ENCODE measurements at places on chromosomes 16 and 17.

- no peak overlapping the region for H3K4me3 ChIP-seq
- peaks cover 1% of the 10 kb centered on the region for H3K27me3 ChIP-seq
- no peaks in the 10 kb centered on the region for H3K36me3 ChIP-seq
- H3K27ac ChIP-seq, result no peak overlapping the region
- no peak for DNase-seq
Observed at GRCh38 chr16:5381481-5381880, 283.9 kb upstream of the EEF2KMT start.

DNA sequence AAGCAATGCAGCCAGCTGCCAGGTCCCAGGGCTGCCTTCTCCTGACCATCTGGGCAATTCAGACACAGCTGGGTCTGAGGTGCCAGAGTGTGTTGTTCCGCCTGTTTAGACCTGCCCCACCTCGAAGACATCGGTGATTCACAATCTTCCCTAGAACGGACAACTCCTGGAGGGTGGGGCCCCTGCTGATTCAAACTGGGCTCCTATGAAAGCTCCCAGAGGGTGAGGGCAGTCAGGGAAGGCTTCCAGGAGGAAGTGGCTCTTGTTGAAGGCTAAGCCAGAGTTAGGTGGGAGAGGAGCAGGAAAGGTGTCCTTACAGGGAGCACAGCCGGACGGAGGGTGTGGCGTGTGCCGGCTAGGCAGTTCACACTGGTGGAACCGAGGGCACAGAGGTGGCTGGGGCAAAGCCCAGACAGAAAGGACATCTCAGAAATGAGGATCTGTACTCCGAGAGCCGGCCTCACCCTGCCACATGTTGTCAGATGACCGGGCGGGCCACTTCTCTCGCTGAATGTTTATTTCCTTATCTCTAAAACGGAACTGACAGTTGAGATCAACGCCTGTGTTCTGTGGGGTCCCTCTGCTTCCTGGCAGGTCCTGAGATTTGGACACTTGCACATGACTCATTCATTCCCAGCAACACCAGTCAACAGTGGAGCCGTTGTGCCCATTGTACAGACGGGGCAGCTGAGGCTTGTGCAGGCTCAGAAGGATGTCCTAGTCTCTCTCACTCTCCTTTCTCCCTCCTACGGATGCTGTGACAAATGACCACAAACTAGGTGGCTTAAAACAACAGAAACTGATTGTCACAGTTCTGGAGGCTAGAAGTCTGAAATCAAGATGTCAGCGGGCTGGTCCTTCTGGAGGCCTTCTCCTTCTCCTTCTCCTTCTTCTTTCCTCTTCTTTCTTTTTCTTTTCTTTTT is 26.9 kb upstream of the LITAF start:
- peak; percentile 37 for DNase-seq
- H3K4me3 ChIP-seq, result no peak overlapping the region
- no peaks in the 10 kb centered on the region for H3K27me3 ChIP-seq
- no peak overlapping the region for H3K27ac ChIP-seq

DNA sequence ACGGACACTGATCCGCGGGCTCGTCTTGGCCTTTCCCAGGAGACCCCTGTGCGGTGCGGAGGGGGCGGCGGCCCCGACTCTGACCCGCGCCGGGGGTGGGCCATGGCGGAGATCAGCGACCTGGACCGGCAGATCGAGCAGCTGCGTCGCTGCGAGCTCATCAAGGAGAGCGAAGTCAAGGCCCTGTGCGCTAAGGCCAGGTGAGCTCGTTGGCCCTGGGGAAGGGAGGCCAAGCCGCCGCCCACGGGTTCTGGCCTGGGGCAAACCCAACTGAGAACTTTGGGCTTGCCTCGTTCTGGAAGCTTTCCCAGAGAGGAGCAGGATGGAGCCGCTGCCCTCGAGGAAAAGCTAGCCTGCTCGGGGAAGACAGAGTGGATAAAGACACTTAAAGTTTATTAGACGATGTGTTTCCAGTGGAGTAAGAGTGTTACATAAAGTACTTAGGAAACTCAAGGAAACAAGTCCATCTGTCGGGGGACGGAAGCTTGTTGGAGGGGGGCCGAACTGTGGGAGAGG is 540 bp downstream of the PPP4C start:
- no peak for DNase-seq
- peaks cover 43% of the 10 kb centered on the region for H3K36me3 ChIP-seq
- peaks cover 39% of the 10 kb centered on the region for H3K4me1 ChIP-seq
- peak overlapping the region; percentile 91 for H3K4me3 ChIP-seq
- H3K27ac ChIP-seq, result peak overlapping the region; percentile 93
- H3K27me3 ChIP-seq, result no peaks in the 10 kb centered on the region

GRCh38 chr16:85573696-85574641 is 39.2 kb upstream of the GSE1 start:
- peaks cover 41% of the 10 kb centered on the region for H3K4me1 ChIP-seq
- no peaks in the 10 kb centered on the region for H3K27me3 ChIP-seq
- H3K36me3 ChIP-seq, result peaks cover 5% of the 10 kb centered on the region
- DNase-seq, result no peak
- no peak overlapping the region for H3K4me3 ChIP-seq

DNA sequence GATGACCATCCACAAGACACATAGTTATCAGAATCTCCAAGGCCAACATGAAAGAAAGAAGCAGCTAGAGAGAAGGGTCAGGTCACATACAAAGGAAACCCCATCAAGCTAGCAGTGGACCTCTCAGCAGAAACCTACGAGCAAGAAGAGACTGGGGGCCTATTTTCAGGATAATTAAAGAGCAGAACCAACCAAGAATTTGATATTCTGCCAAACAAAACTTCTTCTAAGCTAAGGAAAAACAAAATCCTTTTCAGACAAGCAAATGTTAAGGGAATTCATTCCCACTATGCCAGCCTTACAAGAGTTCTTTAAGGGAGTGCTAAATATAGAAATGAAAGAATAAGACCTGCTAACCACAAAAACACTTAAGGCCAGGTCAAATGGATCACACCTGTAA is 47.8 kb downstream of the ITFG1 start:
- no peak overlapping the region for H3K27ac ChIP-seq
- H3K4me1 ChIP-seq, result peaks cover 18% of the 10 kb centered on the region
- H3K27me3 ChIP-seq, result no peaks in the 10 kb centered on the region
- DNase-seq, result no peak
- H3K4me3 ChIP-seq, result no peak overlapping the region

GRCh38 chr17:34633351-34633750 is 54.0 kb downstream of the TMEM132E start:
- H3K36me3 ChIP-seq, result no peaks in the 10 kb centered on the region
- H3K27me3 ChIP-seq, result peaks cover 16% of the 10 kb centered on the region
- H3K4me3 ChIP-seq, result no peak overlapping the region

GRCh38 chr17:57408071-57408811 is 151.9 kb downstream of the MSI2 start:
- DNase-seq, result peak; percentile 56
- H3K27ac ChIP-seq, result no peak overlapping the region
- H3K4me3 ChIP-seq, result no peak overlapping the region
- peaks cover 10% of the 10 kb centered on the region for H3K36me3 ChIP-seq

- H3K27ac ChIP-seq, result no peak overlapping the region
- H3K4me1 ChIP-seq, result peaks cover 10% of the 10 kb centered on the region
- H3K27me3 ChIP-seq, result no peaks in the 10 kb centered on the region
- H3K36me3 ChIP-seq, result peaks cover 15% of the 10 kb centered on the region
Observed at GRCh38 chr16:24921229-24921628, 75.5 kb downstream of the SLC5A11 start.

DNA sequence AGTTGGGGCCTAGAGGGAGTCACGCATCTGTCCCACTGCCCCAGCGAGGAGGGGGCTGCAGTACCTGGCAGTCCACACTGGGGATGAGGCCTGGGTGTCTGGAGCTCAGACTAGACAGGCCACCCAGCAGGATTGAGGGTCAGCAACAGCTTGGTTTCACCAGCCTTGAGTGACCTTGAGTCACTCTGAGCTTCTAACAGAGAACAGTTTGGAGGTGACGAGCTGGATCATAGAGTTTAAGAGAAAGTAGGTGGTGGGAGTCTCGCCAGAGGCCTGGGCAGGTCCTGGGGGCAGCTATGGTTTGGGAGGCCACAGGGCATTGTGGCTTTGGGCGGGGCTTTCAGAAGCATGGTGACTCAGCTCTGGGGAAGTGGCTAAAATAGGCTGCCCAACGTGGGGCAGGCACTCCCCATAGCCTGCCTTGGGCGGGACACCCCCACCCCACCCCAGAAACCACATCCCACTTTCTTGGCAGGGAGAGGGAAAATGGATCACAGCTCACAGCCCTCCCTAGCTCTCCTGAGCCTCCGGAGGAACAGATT is 20.5 kb downstream of the CDC42EP4 start:
- no peak overlapping the region for H3K4me3 ChIP-seq
- no peak overlapping the region for H3K27ac ChIP-seq
- H3K36me3 ChIP-seq, result no peaks in the 10 kb centered on the region
- DNase-seq, result peak; percentile 31

DNA sequence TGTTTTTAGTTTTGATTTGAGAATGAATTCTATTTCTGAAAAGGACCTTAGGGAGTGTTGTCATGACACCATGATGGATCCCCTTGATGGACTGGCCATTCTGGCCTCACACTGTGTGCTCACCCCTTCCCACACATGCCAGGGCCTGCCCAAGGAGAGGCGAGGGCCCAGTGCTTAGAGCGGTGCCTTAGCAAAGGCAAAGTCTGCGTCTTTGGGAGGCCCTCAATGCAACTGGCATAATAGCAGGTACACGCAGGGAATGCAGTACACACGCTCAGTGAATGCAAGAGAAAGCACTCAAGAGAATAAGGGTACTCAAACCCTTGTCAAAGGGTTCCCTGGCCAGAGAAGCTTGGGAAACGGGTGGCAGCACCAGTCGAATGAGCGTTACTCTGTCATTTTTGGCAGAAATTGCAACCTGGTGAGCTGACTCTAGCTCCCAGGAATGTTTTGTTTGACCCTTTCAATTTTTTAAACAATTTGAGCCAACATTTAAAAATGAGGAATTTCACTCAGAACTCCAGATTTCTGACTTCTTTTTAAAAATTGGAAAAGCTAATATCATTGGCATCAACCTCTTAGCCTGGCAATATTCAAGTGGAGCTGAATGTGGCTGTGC is 32.1 kb downstream of the NKD1 start:
- peaks cover 2% of the 10 kb centered on the region for H3K36me3 ChIP-seq
- DNase-seq, result no peak
- no peak overlapping the region for H3K27ac ChIP-seq
- H3K4me1 ChIP-seq, result peaks cover 10% of the 10 kb centered on the region

DNA sequence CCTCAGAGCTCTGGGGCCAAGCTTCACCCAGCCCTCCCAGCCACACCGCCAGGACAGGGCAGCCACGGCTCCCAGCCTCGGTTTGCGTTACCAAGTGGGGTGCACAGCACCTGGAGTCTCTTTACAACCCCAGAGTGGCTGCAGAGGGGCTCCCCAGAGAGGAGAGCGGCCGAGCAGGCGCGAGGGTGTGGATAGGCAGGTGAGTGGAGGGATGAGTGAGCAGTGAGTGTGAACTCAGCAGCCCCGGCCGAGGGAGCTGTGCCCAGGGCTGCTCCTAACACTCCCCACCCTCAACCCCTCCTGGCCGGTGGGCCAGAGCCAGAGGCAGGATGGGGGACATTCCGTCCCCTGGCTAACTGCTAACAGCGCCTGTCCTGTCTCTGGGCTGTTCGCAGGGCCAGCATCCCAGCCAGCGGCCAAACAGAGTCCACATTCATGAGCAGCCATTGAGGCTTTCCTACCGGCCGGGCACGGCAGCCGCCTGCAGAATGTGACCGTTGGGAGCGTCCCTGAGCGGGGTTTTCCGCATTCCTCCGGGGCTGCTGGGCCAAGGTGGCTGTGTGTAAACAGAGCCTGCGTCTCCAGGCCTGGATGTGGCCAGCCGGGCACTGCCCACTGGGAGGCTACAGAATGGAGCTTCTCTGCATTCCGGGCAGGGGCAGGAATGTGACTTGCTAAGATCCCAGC is 5.3 kb downstream of the ZNF469 start:
- no peak for DNase-seq
- peaks cover 31% of the 10 kb centered on the region for H3K27me3 ChIP-seq

- H3K4me3 ChIP-seq, result no peak overlapping the region
- no peak overlapping the region for H3K27ac ChIP-seq
- no peaks in the 10 kb centered on the region for H3K36me3 ChIP-seq
- no peak for DNase-seq
Observed at GRCh38 chr17:5837055-5837491, 233.1 kb upstream of the WSCD1 start.

DNA sequence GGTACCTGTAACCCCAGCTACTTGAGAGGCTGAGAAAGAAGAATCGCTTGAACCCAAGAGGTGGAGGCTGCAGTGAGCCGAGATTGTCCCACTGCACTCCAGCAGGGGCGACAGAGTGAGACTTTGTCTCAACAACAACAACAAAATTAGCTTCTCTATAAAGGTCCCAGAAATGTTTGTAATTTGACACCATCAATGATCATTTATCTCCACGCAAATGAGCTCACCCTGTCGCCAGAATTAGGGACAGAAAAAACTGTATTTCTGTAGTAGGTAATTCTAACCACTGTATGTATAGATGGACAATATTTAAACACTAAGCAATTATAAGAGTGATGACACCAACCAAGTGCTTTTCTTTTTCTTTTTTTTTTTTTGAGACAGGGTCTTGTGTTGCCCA is 10.7 kb downstream of the C17orf78 start:
- no peaks in the 10 kb centered on the region for H3K36me3 ChIP-seq
- no peak overlapping the region for H3K4me3 ChIP-seq
- no peak for DNase-seq
- H3K4me1 ChIP-seq, result peaks cover 3% of the 10 kb centered on the region
- no peaks in the 10 kb centered on the region for H3K27me3 ChIP-seq

- peaks cover 14% of the 10 kb centered on the region for H3K36me3 ChIP-seq
- H3K27me3 ChIP-seq, result no peaks in the 10 kb centered on the region
- no peak for DNase-seq
- H3K4me1 ChIP-seq, result peaks cover 6% of the 10 kb centered on the region
- no peak overlapping the region for H3K27ac ChIP-seq
Observed at GRCh38 chr17:69466905-69467667, 52.6 kb downstream of the MAP2K6 start.

- H3K36me3 ChIP-seq, result peaks cover 3% of the 10 kb centered on the region
- DNase-seq, result no peak
- H3K4me3 ChIP-seq, result no peak overlapping the region
- no peak overlapping the region for H3K27ac ChIP-seq
- H3K27me3 ChIP-seq, result no peaks in the 10 kb centered on the region
Observed at GRCh38 chr16:69190598-69190997, 3.6 kb downstream of the SNTB2 start.

- DNase-seq, result peak; percentile 53
- H3K27ac ChIP-seq, result peak overlapping the region; percentile 59
- peaks cover 56% of the 10 kb centered on the region for H3K4me1 ChIP-seq
- H3K36me3 ChIP-seq, result no peaks in the 10 kb centered on the region
- H3K4me3 ChIP-seq, result peak overlapping the region; percentile 31
Observed at GRCh38 chr16:67995423-67995822, 3.9 kb downstream of the DPEP2 start.

GRCh38 chr17:49074851-49075540 is 57.6 kb upstream of the B4GALNT2 start:
- no peak for DNase-seq
- H3K27me3 ChIP-seq, result peaks cover 16% of the 10 kb centered on the region
- no peak overlapping the region for H3K4me3 ChIP-seq
- no peaks in the 10 kb centered on the region for H3K4me1 ChIP-seq

DNA sequence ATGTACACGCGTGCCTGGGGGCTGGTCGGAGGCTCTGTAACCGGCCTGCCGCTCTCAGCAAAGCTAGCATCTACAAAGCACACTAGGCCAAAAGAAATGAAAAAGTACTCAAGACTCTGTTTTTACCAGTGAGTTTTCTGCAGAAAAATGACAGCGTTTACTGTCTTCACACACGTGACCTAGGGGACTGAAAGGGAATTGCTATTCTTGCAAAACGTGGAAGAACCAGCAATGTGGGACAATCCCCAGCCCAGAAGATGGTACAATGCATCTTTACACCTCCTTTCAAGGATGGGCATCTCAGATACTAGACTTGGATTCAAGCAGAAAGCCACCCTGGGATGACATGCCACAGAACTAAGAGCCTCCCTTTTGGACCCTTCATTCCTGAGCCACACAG is 41.5 kb downstream of the NDEL1 start:
- H3K4me1 ChIP-seq, result no peaks in the 10 kb centered on the region
- peaks cover 51% of the 10 kb centered on the region for H3K36me3 ChIP-seq
- DNase-seq, result no peak
- H3K27ac ChIP-seq, result no peak overlapping the region
- no peak overlapping the region for H3K4me3 ChIP-seq

All from activated CD4-positive, alpha-beta memory T cell treated with anti-CD3 and anti-CD28 coated beads for 36 hours (primary cell).